ENCODE measurements at places on chromosomes 6 and 20.

DNA sequence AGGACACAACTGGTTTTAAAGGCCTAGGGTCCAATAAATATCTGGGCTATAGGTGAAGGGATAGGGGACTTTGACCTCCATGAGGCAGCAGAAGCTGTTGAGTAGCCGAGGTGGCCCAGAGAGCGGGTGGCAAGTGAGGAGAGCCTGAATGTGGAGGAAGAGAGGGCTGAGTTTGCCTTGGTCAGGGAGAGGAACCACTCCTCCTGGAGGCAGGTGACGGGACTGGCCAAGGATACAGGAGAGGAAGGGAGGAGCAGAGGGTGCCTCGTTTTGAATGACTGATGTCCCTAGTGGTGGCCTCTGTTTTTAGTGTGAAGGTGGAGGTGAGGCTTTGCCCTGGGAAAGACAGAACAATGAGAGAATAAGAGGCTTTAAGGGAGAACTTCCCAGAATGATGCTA, 19.1 kb upstream of the AAR2 start:
- DNase-seq = no peak

GRCh38 chr6:39086711-39087110, 28.3 kb downstream of the SAYSD1 start:
- DNase-seq = no peak

DNA sequence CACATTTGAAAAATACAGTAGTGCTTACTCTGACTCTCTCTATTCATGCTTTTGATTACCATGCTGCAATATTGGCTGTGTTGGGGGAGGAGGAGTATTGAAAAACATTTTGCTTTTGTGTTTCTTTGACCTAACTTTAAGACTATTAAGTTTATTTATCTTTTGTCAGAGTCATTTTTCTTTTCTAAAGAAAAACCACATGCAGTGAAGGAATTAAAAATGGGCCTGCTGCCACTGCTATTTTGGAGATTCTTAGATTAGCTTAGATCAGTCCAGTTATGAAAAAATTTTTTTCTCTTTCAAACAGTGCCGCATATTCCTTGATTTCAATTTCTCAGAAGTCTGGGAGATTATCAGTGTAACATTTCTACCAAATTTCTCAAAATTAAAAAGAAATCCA, 36.1 kb downstream of the BCKDHB start:
- no peak for DNase-seq

DNA sequence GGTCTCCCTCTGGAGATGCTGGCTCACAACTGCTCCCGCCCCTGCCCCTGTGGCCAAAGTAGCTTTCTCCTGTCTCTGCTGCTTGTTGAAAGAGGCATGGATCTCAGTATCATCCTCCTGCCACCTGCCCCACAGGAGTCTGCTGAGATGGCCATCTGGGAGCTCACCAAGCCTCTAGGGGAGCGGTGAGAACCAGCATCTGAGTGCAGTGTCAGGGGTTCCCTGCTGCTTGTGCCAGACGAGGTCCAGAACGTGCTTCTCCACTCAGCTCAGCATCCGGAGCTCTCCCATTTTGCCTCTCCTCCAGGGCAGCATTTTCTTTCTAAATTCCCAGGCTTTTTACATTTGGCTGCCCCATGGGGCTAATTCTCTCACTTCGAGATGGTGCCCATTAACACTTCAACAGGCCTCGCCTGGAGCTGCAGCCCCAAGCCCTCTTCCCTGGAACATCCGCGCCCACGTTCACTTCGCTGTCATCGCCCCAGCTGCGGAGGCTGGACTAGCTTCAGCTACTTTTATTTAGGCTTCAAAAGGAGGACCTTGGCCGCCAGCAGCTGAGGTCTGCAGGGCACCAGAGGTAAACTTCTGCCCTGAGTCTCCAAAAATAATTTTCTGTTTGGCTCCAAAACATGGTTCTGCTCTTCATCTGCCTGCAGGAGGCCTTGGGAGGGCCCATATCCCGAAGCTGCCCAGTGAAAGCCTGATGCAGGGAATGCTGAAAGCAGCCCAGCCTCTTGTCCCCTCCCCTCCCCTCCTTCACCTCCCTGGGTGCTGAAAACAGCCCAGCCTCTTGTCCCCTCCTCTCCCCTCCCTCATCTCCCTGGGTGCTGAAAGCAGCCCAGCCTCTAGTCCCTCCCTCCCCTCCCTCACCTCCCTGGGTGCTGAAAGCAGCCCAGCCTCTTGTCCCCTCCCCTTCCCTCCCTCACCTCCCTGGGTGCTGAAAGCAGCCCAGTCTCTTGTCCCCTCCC, 25.2 kb upstream of the MLN start:
- DNase-seq = no peak

GRCh38 chr6:137975188-137975940, 108.3 kb downstream of the TNFAIP3 start:
- DNase-seq = no peak

All from activated T-cell treated with anti-CD3 and anti-CD28 coated beads for 1 hour (primary cell).